Breast epithelium (tissue), 4 donors: ENCODE measurements at places on chromosomes 7 and 10. TPM values are rescaled to one million over a fixed set of nuclear protein-coding genes. Genes with fewer than 3 reads are reported as not detected.

Gene ZNF783
- 13.6 TPM for total RNA-seq

Gene SFTPD
- 2.2 TPM for total RNA-seq

Gene PLEKHA1
- total RNA-seq = 26.2 TPM

DNA sequence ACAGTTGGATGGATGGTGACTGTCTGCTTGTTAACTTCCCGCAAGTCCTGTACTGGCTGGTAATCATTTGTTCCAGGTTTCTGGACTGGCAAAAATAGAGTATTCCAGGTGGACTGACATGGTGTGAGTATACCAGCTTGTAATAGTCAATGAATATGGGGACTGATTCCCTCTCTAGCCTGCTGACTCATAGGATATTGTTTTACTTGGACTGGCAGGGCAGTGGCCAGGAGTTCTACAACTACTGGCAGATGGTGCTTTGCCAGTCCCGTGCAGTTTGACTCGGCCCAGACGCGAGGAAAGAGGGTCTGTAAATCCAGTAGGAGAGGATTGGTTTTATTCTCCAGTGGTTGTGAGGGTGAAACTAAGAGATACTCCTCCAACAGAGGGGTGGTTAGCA, 78.0 kb downstream of the PRR15 start:
- no peaks in the 10 kb centered on the region for H3K27me3 ChIP-seq
- no peak for DNase-seq
- no peak overlapping the region for H3K27ac ChIP-seq
- no peaks in the 10 kb centered on the region for H3K36me3 ChIP-seq
- H3K4me3 ChIP-seq = no peak overlapping the region

DNA sequence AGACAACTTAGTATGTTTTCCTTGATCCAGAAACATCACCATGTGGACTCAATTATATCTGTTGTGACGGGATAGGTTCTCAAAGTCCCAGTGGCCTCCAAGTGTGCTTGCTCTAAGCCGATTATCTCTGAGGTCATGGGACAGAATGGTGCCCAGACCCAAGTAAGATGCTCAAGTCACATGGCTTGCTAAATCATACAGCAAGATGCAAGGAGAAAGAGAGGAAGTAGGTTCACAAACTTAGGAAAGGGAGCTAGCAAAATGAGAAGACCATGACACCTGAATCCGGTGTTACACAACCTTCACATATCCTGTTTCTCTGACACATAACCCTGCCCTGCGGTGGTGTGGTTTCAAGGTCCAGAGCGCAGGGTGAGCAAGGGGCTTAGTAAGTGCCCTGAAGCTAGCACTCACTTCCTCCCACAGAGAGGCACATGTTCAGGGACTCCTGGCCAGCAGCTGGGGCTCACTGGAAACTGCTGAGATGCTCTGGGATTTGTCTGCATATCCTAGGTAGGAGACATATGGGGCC, 590.9 kb upstream of the ANKRD30A start:
- H3K27ac ChIP-seq = peak overlapping the region; percentile 3
- no peaks in the 10 kb centered on the region for H3K36me3 ChIP-seq
- H3K27me3 ChIP-seq = no peaks in the 10 kb centered on the region
- DNase-seq = no peak
